ENCODE measurements at places on chromosomes 6 and 20.
A peak's percentile ranks its signal among the peaks of the same experiment; 100 is the strongest.

DNA sequence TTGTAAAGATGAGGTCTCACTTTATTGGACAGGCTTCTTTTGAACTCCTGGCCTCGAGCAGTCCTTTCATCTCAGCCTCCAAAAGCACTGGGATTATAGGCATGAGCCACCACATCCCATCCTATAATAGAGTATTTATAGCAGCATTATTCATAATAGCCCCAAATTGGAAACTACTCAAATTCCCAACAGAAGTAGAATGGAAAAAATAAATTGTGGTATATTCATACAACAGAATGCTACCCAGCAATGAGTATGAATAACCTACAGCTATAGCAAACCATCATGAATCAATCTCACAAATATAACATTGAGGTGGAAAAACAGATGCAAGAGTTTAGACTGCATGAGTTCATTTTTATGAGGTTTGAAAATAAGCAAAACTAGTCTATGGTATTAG lies 84.8 kb upstream of the BTBD3 start:
- no peak for DNase-seq

DNA sequence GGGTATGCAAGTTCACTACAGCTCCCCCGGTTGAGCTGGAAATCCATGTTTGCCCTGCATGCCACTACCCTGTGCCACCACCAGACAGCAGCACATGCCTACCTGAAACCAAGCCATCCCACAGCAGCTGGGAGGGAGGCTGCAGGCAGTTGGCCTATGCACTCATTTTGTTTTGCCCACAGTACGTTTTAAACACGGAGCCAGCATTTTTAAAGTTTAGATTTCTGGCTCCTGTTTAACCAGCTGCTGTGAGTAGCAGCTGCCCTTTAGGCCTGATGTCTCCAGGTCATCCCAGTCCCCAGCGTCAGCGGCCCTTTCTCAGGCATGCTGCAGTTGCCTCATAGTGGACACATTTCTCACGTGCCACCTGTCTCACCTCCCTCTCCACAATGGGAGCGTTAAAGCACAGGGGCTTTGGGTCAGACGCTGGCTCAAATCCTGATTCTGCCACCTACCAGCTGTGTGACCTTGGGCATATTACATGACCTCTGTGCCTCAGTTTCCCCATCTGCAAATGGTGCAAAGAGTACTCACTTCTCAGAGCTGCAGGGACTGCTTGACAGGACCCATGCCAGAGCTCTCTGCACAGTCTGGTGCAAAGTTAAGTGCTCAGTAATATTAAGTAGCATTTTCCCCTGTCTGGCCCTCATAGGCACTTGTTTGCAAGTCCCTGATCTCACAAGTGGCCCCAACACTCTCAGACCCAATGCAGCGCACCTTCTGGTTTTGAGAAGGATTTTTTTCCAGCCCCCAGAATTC lies 8.2 kb upstream of the UBE2V1 start:
- no peak for DNase-seq

GRCh38 chr6:1925743-1926430 lies 316.2 kb downstream of the FOXC1 start:
- DNase-seq = no peak

GRCh38 chr20:37202267-37202943 lies 23.1 kb upstream of the MROH8 start:
- DNase-seq = no peak

- DNase-seq = no peak
These were observed 8.0 kb upstream of the STX7 start for GRCh38 chr6:132520953-132521352.

GRCh38 chr6:113421997-113422396 lies 435.1 kb upstream of the MARCKS start:
- no peak for DNase-seq

- peak; percentile 30 for DNase-seq
These were observed 721 bp downstream of the KDM1B start for GRCh38 chr6:18155864-18156421.

DNA sequence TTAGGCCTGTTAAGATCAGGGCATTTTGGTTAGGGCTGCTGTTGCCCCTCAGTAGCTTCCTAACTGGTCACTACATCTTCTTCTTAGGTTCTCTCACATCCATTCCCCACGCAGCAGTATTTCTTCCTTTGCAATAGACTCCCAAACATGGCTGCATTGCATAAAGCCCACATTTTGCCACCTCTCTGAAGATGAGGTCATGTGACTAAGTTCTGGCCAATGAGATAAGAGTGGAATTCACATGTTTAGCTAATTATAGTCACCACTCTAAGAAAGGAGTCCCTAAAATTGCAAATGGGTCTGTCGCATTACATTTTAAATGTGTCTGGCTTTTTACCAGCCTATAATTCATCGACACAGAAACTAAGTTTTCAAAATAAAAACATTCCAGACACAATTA lies 9.3 kb upstream of the DOK5 start:
- DNase-seq = no peak

DNA sequence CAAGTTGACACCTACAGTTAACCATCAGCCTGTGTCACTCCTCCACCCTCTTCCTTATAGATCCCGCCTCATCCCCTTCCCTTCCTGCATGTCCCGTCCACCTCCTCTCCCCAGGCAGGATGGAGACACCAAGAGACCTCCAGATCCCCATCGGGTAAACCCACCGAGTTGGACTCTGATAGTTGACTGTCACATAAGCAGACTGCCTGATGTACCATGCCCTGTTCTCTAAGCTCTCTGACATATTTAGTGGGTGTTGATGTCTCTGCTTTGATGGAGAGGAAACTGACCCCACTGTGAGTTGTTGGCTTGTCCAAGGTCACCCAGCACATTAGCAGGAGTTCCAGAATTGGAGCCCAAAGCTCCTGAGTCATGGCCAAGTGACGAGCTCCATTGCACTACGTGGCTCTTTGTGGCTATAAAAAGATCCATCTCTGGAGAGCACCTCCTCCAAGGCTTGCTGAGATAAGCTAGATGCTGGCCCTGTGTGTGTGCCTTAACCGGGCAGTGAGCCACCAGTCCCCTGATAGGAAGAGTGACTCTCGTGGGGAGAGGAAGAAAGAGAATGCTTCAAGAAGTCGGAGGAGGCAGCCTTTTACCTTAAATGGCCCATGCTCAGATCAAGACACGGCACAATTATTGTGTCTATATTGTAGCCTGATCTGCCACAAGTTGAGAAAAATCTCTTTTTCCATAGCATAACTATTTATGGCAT lies 236.0 kb upstream of the ECI2 start:
- DNase-seq = no peak

DNA sequence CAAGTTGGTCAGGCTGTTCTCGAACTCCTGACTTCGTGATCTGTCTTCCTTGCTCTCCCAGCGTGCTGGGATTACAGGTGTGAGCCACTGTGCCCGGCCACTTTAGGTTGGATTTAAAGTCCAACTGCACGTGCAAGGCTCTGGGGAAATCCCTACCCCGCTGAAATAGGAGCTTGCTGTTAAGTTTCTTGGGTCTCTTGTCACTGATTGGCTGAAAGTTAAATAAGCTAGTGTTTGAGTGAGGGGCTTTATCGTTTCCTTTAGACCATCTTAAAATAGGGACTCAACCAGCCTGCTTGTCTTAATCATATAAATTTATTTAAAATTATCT lies 11.1 kb upstream of the SERINC1 start:
- no peak for DNase-seq

- no peak for DNase-seq
These were observed 117.4 kb downstream of the TBC1D32 start for GRCh38 chr6:121216928-121217327.

- DNase-seq = no peak
These were observed 124.4 kb upstream of the PRL start for GRCh38 chr6:22421198-22421597.

DNA sequence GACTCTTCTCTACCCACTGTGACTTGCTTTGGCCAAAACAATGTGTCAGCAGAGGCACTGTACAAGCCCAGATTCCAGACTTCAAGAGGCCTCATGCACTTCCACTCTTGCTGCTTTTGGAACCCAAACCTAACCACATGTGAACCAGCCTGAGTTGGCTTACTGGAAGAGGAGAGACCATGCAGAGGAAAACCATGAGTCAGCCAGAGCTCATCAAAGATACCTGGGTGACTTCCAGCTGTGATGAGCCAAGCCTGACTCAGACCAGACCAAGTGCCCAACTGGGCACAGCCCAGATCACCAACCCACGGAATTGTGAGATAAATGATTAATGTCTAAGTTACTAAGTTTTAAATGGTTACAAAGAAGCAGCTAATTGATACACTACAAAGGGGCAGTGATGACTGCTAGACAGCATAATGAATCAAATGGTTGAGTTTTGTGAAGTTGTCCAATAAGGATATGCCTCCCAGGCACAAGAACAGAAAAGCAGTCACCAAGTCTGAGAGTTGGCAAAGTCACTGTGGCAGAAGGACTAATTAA lies 16.2 kb upstream of the BEND6 start:
- DNase-seq = no peak

DNA sequence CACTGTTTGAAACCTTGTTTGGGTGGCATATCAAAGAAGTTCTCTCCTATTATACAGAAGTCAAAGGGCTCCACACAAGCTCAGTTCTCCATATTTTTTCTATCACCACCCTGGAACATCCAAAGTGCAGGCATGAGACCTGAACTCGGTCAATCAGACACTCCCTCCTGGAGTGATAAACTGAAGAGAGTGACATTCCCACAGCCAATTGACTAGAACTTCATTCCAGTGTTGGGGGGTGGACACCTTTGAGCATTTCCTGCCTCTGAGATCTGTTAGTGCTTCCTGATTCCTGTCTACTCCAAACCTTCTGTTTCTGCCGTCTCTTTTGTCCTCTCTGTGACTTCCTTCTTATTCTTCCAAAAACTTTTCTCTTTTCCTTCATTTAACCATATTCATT lies 220.7 kb upstream of the NOX3 start:
- no peak for DNase-seq

DNA sequence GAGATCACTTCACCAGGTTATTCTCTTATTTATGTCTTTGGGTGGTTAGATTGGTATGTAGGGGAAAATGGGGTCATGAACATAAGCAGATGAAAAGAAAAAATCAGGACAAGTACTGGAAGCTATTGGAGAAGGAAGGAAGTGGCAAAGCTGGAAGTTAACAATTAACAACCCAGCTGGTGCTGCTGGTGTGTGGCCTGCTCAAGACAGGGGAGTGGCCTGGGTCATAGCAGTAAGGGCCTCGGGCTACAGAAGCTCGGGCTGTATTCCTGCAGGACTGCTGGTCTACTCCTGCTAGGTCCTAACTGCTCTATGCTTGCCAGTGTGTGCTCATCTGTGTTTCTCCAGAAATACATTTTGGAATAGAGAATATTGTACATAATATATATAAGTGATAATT lies 19.6 kb downstream of the MYLIP start:
- no peak for DNase-seq

DNA sequence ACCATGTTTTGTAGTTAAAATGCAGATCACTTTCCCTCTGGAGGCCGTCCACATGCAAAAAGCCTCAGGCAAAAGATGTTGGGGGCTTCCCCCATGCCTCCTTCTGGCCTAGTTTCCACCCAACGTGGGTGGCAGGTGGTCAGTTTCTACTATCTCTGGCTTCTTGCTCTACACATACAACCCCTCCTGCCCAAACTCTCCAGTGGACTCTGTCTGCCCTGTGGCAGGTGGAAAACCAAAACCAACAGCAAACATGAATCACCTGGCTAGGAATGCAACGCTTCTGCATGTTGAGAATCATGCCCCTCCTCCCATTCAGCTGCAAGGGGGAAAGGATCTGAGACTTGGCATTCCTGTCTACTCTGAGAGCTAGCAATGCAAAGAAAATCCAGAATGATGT lies 94.8 kb downstream of the MBOAT1 start:
- no peak for DNase-seq

DNA sequence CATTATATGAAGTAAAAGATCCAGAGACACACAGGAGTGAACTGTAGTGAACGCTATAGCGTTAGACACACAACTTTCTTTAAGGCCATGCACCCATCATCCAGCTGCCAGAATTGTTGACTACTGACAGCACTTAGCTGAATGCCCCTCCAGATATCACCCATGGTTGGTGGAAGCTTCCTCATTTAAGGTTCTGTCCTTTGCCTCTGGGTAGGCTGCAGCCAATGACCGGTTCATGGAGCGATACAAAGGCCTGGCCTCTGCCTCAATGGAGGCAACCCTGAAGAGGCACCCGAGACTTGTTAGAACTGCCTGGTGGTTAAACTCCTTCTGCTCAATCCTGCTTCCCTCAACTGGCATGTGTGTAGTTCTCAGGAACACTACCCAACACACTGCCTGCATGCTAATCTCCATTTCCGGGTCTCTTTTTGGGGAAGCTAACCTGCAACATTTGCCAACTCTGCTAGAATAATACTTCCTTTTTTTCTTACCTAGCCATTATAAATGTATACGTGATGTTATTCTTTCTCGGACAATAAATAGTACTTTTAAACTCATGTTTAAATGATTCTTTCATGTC lies 49.8 kb upstream of the THEMIS start:
- no peak for DNase-seq

- no peak for DNase-seq
These were observed 7.6 kb downstream of the TRPC4AP start for GRCh38 chr20:35084998-35085397.

DNA sequence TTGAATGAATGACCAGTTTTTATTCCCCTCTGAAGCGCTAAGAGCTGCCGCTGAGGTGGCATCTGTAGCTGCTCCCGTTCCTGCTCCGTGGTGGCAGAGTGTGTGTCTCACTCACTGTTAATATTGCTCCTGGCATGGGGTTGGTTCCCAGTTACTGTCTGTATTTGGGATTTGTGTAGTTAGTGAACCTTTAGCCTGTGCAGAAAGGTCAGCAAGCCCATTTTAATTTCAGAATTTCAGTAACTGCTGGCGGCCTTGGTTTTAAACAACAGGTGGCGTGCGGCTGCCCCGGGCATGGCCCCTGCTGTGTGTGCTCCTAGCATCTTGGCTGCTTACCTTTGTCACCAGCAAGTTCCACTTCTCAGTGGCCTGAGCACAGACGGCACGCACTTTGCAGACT lies 54.1 kb upstream of the SLC22A1 start:
- DNase-seq = no peak

GRCh38 chr6:28124971-28125353 lies 553 bp downstream of the ZSCAN16 start:
- no peak for DNase-seq

DNA sequence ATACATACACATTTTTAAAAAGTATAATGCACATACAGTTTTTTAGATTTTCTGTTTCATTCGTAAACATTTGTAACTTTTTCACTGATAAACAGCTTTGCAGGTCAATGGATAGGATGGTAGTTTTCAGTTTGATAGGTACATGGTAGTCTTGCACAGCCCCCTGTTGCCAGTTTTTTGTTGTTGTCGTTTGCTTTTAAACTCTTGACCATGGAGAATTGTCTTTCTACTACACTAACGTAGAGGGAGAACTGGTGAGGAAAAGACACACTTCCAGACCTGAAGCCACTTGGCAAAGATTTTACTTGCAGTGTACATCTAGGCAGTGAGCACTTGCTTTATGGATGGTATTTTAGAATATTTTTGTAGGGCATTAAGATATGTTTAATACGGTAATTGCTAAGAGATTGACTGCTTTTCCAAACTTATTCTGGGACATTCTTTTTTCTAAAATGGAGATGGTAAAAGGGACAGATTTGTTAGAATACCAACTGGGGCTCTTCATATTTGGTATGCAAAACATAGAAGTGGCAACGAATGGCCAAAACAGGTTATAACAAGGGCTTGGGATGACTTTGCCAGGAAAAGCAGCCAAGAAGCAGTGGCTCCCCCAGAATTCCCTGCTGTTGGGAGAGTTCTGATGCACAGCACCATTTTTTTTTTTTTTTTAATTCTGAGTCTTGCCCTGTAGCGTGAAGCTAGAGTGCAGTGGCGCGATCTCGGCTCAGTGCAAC lies 1.5 kb downstream of the PYGB start:
- no peak for DNase-seq
